ENCODE measurements at places on chromosomes 1 and 21.

GRCh38 chr21:20016435-20017005 lies 981.7 kb upstream of the NCAM2 start:
- DNase-seq = no peak

DNA sequence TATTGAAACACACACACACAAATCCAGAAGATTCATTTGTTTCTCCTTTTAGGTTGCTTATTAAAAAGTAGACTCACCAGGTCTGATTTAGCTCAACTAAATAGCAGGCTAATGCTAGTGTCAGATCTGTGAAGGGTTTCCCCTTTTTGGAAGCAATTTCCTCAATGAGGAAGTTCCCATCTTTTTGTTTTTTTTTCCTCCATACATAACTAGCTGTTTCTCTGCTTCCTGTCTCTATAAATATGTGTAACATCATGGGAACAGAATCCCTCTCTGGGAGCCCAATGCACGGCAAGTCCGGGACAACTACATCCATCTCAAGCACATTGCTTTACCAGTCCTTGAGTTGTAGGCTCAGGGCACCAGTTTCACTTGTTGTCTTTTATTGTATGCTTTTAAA lies 1421.1 kb downstream of the PLA2G4A start:
- no peak for DNase-seq

DNA sequence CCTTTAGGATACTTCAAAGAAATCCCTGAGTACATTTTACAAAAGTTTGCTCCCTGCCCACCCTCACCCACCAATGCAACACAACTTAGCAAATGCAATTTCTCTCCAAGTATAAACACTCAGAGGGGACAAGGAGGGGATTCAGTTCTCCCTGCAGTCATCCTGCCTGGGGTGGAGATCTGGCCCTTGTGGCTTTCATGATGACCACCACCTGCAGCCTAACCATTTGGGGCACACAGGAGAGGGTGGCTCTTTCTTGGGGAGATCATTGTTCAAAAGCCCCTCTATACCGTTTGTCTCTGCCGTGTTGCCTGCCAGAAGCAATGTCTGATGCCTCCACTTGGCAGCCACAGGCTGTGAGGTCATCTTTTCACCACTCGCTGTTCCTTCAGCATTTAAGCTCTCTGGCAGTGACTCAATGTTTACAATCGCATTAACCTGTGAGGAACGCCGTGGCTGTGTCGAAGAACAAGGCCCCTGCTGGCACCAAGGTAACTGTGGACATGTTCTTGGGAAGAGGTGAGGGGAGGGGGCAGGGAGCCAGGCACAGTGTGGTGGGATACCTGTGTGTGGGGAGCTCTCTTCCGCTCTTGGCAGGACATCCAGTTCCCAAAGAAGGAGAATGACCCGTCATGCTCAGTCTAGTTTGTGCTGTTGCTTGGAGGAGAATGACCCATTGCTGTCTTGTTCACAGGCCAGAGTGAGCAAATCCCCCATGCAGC lies 103.9 kb upstream of the DUSP10 start:
- no peak for DNase-seq

DNA sequence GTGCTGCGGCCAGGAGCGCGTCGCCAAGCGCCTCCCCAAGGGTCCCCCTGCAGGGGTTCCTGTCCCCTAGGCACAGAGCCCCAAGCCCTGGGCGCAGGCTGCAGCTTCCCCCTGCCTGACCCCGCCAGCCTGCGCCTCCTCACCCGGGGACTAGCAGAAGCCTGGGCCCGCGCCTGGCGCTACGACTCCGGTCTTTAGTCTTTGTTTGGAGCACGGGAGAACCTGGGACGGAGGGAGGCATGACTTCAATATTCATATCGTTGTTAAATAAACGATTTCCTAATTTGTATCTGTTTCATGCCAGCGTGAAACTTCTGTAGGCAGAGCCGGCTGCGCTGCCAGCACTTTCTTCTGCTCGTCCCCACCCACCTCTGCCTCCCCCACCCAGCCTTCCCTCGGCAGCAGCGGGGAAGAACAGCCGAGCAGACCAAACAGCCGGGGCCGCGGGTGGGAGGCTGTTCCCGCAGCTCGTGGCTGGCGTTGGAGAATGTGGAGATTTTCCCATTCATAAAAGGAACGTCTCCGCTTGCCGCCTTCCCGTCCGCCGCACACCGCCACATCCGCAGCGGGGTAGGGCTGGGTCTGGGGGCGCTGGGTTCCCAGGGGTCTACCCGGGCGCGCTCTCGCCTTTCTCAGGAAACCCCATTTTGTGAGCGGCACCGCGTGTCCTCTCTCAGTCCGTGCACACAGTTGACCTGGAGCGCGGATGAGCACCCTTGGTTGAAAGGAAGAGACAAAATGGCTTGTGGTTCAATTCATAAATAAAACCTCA lies 777 bp upstream of the TRIM67 start:
- peak; percentile 45 for DNase-seq

DNA sequence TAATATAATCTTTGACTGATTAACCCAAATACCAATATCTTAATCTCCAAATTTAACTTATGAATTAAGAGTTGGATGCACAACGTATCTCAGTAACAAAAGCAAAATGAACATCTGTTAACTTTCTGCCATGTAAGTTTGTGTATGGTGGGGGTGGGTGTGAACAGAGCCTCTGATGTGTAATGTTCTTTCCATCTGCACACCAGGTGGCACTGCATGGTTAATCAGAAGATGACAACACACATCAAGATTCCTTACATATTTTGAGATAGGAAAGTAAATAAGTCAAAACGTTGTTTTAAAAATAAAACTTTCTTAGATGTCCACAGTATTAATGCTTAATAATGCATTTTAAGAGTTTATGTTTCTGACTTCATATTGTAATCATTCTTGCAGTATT lies 251.9 kb downstream of the DPYD start:
- no peak for DNase-seq

GRCh38 chr21:26169611-26170470 lies 729 bp downstream of the APP start:
- DNase-seq = peak; percentile 79

GRCh38 chr1:119742202-119742601 lies 26.5 kb downstream of the HMGCS2 start:
- DNase-seq = peak; percentile 45

DNA sequence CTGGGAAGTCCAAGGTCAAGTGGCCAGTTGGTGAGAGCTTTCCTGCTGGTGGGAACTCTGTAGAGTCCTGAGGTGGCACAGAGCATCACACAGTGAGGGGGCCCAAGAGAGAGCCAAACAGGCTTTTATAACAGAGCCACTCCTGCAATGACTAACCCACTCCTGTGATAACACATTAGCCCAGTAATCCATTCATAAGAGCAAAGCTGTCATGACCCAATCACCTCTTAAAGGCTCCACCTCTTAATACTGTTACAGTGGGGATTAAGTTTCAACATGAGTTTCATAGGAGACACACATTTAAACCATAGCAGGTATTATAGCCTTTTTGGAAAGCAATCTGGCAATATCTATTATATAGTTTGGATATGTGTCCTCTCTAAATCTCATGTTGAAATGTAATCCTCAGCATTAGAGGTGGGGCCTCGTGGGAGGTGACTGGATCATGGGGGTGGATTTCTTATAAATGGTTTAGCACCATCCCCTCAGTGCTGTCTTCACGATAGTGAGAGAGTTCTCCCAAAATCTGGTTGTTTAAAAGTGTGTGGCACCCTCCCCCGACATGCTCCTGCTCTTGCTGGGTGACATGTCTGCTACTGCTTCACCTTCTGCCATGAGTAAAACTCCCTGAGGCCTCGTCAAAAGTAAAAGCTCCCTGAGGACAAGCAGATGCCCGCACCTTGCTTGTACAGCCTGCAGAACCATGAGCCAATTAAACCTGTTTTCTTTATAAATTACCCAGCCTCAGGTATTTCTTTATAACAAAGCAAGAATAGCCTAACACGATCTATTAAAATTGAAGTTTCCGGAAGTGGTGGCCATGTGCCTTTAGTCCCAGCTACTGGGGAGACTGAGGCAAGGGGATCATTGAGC lies 64.5 kb downstream of the CD58 start:
- peak; percentile 45 for DNase-seq

- no peak for DNase-seq
These were observed 20.8 kb upstream of the COG2 start for GRCh38 chr1:230621324-230622030.

DNA sequence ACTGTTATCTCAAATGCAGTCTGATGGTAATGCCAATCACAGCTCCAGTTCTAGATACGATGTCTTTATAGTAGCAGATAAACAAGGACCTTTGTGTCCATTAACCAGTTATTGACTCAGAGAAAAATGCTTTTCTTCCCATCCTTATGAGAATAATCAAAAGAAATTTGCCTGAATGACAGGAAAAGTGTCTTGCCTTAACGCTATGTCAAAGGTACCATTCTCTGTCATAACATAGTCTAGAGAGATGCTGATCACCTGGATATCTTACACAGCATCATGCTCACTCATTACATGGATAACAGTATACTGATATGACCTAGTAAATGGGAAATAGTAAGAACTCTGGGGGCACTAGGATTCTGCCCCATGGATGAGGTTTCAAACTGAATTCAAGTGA lies 151.7 kb upstream of the NEGR1 start:
- no peak for DNase-seq

GRCh38 chr1:176669782-176670181 lies 206.8 kb downstream of the PAPPA2 start:
- DNase-seq = no peak

DNA sequence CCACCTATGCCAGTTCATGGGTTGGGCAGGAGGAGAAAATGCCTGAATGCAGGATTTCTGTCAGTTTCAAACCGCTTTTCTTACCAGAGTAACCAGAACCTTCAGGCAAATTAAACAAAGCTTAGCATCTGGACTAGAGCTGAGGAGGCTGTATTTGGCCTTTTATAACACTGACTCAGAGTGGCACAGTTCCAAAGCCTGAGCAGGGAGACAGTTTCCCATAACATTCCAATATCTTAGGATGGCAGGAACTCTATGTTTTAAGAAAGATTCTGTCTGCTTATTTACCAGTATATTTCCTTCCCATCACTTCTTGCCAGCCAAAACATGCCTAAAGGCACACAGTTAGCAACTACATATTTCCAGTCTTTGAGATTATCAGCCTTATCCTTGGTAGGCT lies 46.8 kb downstream of the UBR4 start:
- DNase-seq = no peak

GRCh38 chr1:109391157-109391556 lies 6.6 kb downstream of the SORT1 start:
- DNase-seq = no peak

DNA sequence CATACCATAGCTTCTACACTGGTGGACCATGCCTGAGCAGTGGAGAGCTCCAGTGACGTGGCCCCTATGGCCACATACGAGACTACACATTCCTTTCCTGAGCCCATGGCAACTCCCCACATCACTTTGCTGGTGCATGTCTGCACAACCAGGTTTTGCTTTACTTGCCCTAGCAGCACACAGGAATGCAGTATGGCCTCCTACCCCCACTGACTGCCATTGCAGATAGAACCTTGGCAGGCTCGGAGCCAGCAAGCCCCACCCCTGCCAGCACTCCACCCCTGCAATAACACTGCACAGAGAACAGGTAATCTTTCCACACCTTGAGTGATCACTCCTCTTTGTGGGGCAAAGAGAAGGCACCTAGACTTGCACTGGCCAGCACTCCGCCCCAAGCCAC lies 531.9 kb upstream of the CAMK1G start:
- no peak for DNase-seq

- DNase-seq = no peak
These were observed 47.8 kb downstream of the CHML start for GRCh38 chr1:241592273-241592958.

DNA sequence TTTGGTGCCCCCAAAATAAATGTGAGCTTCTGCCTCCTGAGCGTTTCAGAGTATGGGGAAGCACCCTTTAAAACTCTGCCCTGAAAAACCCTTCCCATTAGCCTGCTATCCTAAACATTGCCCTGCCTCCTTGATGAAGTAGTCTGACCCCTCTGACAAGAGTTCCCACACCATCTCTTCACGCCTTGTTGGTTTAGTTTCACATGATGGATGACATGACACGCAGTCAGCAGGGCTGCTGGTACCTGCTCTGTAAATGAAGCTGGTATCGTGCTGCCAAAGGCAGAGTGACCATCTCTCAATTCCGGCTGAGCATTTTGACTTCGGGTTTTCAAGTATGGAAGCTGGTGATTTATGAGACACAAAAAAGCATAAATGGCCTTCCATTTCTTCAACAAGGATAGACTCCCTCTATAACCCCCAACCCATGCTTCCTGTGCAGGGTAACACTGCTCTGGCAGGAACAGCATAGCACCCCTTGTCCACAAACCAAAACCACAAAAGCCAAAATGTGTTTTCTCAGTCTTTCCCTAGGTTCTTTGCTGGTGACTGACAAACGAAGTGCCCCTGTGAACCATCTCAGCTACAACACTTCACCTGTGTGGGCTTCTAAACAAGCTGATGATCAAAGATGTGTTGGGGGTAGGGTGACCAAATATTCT lies 444.6 kb downstream of the NUF2 start:
- DNase-seq = no peak

- no peak for DNase-seq
These were observed 156.5 kb downstream of the PDE4B start for GRCh38 chr1:65949230-65949626.
